Activated naive CD4-positive, alpha-beta T cell treated with Interleukin-2 at 50 U/mL for 16 hours (primary cell): ENCODE measurements at places on chromosomes 2 and 18.

DNA sequence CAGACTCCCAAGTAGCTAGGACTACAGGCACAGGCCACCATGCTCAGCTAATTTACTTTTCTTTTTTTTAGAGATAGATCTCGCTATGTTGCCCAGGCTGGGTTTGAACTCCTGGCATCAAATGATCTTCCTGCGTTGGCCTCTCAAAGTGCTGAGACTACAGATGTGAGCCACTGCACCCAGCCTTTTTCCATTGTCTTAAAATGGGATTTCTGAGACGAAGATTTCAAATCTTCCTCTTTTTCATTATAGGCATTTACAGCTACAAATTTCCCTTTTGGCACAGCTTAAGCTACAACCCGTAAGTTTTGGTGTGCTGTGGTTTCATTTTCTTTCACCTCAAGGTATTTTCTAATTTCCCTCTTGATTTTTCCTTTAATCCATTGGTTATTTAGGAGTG, 8.6 kb downstream of the GNLY start:
- DNase-seq = no peak

DNA sequence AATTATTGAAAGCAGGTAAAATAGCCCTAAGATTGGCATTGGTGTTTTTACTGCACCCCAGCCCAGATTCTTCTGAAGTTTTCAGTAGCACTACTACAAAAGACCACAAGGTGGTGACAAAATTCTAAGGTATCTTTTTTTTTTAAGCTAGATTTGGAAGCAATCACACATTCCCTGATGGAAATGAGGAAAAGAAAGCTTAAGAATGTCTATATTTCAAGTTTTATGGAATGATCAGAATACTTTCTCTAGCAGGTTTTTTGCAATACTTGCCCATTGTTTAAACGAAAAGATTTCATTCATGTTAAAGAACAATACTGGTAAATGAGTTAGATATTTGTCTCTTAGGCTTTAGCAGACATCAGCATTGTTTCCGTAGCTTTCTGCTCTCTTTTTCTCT, 32.1 kb upstream of the ZNF638 start:
- DNase-seq = no peak

DNA sequence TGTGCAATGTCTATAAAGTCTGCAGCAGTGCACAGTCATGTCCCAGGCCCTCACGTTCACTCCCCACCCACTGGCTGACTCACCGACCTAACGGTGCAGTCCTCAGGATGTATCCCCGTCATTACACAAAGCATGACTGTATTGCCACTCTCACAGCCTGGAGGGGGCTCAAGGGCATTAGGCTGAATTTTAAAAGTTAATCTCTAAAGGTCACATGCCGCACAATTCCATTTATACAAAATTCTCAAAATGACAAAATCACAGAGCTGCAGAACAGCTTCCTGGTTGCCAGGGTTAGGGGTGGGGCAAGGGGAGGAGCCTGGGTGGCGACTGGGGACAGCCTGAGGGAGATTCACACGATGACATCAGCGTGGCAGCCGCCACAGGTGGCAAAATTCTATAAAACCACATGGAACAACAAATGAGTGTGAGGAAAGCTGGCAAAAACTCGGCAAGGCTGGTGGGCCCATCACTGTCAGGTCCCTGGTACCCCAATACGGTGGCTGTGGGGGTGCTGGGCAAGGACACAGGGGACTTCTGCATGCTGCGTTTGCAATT, 97.6 kb downstream of the NDUFA10 start:
- peak; percentile 86 for DNase-seq

DNA sequence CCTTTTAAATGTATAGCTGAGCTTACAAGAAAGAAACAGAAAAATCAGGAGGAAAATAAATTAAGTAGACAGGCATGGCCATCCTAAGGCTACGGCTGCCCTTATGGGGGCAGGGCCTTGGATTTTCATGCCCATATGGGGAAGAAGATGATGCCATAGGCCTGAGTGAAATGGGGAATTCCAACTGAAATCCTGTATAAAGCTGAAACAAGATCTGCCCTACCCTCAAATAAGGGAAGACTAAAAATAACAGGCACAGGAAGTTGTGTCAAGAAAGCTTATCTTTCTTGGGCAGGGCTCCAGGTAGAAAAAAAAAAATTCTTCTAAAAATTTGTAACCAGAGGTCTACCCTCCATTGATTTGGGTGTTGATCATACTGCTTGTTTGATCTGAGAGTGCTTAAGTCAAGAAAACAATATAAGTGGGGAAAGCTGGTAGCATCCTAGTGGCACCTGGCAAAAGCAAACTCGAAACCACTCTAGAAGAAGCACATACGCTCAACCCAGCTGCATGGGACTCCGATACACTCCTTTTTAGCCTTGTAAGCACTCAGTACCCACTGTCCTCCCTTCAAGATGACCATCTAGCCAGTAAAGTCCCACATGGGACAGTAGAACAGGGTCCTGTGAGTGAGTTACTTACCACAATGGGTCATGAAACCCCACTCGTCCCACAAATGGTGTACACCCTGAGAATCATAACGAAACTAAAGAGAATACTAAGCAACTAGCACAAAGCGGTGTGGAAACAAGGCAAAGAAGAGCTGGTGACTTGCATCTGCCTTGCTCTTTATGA, 22.3 kb downstream of the DNAH7 start:
- no peak for DNase-seq

DNA sequence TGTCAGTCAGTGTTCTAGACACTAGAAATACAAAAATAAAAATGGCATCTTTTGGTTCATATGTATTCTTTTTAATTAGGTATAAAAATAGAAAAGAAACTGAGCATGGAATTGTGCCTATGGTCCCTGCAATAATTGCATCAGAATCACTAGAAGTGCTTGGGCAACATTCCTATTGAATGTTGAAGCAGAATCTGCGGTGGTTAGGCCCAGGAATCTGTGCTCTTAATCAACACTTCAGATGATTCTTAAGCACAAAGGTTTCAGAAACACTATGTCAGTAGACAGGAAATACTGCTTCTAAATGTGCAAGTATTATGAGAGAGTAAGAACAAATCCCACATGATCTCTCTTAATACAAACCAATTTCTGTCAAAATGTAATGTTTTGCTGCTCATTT, 20.3 kb upstream of the RBBP8 start:
- no peak for DNase-seq

DNA sequence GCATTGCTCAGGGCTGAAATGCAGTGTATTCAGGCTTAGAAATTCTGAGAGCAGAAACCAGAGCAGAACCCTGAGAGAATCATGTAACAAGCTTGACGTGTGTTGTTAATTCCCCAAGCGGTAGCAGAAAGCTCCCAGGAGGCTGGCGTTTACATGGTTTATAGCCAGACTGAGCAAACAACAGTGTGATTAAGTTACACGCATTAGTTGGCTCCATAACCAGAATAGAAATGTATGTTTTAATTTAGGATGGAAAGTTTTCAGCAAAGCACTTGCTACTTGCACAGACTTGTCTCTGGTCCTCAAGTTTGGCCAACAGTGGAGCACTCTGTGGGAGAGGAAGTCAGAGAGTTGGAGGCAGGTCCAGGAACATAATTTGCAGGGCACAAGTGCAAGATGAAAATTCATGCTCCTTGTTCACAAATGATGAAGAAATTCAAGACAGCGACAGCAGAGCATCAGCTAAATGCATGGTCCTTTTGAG, 69.3 kb downstream of the MAPK4 start:
- no peak for DNase-seq

- no peak for DNase-seq
Measured at GRCh38 chr2:226575928-226576327, 223.7 kb downstream of the IRS1 start.

GRCh38 chr2:99031481-99031880, 95.5 kb upstream of the CRACDL start:
- DNase-seq = no peak

GRCh38 chr2:237774811-237775553, 23.6 kb upstream of the RBM44 start:
- peak; percentile 42 for DNase-seq

DNA sequence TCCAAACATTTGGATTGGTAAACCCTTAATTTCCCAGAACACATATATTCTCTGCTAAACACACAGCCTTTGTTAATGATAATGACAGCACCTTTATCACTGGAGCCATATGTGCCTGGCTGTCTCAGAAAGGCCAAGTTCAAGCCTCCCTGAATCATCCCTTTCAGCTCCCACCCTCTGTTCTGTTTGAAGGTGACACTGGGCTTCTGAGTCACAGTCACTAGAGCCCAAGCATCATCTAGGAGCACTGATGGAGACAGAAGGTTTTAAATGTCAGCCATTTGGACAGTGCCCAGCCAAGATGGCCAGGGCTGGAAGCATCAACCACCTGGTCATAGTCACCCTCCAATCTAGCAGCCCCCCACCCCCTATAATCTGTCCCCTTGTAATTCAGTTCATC, 80.6 kb downstream of the NRP2 start:
- no peak for DNase-seq

GRCh38 chr2:235030126-235030525, 78.3 kb downstream of the SH3BP4 start:
- no peak for DNase-seq

GRCh38 chr2:232540441-232541041, 1.0 kb downstream of the CHRNG start:
- no peak for DNase-seq

DNA sequence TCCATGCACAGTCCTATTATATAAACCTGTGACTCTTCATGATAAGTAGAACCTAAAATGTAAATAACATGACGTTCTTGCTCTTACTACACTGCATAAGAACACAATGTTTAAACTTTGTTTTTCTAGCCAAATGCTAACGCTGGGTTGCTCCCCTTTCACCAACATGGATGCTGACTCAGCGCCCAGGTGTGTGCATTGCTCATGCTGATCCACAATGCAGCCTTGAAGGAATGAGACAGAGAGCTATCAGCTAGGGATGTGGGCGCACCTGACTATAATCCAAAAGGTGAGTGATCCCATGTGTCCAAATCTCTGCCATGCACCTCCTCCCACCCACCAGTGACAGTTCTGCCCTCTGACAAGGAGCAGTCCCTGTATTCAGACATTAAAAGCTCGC, 235.0 kb downstream of the IRS1 start:
- DNase-seq = no peak

- DNase-seq = peak; percentile 18
Measured at GRCh38 chr2:236177604-236177966, 9.4 kb upstream of the GBX2 start.

- peak; percentile 36 for DNase-seq
Measured at GRCh38 chr2:169768262-169768995, 30.2 kb upstream of the SSB start.

- DNase-seq = no peak
Measured at GRCh38 chr2:161839926-161840325, 215.7 kb downstream of the SLC4A10 start.

DNA sequence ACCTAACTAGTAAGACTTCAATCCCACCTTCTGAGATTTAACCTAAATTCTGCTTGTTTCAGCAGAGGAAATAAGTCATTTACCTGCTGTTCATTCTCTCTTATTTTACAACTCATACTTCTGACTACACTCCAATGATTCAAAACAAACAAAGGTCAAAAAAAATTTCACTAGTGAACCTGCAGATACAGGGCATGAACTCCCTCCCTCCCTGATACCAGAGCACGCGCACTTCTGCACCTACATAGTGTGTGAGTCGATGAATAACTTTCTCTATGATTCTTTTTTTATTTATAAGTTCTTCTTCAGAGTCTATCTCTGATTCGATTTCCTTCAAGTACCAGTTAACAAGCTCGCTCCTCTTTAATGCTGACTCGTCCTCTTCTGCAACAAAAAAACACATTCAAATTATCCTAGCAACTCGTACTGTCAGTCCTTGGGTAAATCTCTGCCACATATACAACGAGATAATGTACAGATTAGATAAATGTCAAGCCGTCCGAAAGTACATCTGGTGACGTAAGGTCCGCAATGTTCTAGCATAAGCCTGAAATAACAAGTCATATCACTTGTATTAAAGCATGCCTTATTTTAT, 7.4 kb upstream of the LCT start:
- no peak for DNase-seq

DNA sequence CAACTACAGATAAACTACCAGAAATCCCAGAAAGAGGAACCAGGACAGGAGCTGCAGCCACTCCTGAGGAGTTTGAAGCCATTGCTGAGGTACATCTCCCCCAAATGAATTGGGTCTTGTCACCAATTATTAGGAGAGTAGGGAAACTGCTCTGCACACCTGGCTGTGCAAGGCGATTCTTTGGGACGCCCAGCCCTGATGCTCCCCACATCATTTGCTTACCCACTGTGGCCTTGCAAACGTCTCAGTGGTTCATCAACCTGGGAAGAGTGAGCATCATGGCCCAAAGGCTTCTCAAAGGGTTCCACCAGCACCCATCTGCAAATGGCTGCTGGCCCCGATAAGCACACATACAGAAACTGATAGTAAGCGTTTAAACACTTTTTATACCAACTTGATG, 21.8 kb upstream of the DCDC2C start:
- no peak for DNase-seq

- DNase-seq = no peak
Measured at GRCh38 chr2:15279201-15279876, 281.8 kb downstream of the NBAS start.

DNA sequence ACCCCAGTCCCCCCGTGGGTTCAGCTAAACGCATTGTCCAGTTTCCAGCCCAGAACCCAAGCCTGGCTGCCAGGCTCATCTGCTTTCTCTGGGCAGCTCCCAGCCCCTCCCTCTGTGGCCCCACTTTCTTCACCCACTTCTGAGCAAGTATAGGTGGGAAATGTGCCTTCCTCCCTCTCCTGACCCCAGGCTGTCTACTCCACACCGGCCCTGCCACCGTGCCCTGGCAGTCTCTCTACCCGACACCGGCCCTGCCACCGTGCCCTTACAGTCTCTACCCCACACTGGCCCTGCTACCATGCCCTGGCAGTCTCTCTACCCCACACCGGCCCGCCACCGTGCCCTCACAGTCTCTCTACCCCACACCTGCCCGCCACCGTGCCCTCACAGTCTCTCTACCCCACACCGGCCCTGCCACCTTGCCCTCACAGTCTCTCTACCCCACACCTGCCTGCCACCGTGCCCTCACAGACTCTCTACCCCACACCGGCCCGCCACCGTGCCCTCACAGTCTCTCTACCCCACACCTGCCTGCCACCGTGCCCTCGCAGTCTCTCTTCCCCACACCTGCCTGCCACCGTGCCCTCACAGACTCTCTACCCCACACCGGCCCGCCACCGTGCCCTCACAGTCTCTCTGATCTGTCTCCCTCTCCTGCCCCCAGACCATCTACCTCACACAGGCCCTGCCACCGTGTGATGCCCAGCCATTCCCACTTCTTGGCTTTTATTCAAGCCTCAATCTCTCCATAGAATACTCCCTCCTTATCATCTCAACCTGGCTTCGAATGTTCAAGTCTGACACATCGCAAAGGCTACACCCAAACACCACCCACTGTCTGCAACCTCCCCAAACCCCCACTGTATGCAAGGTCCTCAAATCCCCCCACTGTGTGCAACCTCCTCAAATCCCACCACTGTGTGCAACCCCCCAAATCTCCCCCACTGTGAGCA, 108.9 kb downstream of the TPO start:
- no peak for DNase-seq

DNA sequence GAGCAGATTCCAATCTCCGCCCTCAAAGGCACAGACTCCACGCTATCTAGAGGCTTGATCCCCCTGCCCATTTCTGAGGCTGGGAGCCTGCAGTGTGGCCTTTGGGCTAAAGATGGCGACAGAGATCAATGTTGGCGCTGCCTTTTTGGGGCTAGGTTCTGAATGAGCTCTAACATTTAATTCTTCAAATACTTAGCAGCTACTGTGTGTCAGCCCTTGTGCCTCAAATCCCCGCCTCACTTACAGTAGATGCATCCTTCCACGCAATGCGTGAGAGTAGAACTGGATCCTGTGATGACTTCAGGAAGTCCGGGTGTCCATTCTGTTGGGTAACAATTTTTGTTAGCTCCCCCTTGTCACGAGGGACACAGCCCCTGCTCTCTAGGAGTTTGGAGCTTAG, 12.4 kb downstream of the IL1F10 start:
- DNase-seq = peak; percentile 52
